ENCODE measurements at places on chromosomes 4 and X.

- DNase-seq = no peak
These were observed 74.3 kb downstream of the METTL14 start for GRCh38 chr4:118759481-118759880.

DNA sequence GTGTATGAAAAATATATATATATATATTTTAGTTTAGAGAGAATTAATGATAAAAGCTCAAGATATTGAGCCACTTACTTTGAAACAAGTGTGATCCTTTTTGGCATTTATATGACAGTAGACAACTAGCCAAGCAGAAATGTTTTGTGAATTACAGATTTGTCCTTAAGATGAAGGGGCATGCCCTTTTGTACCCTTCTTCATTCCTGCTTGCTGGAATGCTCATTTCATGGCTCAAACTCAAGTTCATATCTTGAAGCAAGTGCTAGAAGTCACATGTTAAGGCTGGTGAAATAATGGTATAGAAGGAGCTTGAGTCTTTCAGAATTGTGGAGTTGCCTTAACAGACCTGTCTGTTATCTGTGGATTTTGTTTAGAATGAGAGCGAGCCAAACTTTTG, 203.0 kb downstream of the BMPR1B start:
- DNase-seq = no peak

DNA sequence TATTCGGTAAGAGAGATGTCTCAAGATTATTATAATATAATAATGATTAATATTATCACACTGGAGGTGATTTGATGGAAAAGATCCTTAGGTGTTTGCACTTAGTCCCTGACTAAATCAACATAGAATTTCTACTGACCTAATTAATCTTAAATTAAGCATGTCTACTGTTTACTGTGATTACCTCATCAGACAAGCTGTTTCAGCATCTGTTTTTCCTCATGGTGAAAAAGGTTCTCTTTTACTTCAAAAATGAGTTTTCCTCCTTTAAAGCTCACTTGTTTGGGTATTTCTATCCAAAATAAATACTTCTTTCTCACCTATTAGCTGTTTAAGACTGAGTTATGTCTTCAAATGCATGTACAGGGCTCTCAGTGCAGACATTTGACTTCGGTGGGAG, 407.8 kb downstream of the NKX6-1 start:
- no peak for DNase-seq

GRCh38 chrX:103640401-103641155, 11.8 kb downstream of the TCEAL1 start:
- DNase-seq = no peak

- DNase-seq = no peak
These were observed 13.1 kb upstream of the EOLA1 start for GRCh38 chrX:149527705-149528104.
